Stimulated activated CD8-positive, alpha-beta memory T cell treated with anti-CD3 and anti-CD28 coated beads, Interleukin-4, amount 100 ng/mL, for 48 hours (primary cell): ENCODE measurements at places on chromosomes 12 and 14.

- DNase-seq, result no peak
Observed at GRCh38 chr12:63968673-63969072, 124.2 kb downstream of the SRGAP1 start.

DNA sequence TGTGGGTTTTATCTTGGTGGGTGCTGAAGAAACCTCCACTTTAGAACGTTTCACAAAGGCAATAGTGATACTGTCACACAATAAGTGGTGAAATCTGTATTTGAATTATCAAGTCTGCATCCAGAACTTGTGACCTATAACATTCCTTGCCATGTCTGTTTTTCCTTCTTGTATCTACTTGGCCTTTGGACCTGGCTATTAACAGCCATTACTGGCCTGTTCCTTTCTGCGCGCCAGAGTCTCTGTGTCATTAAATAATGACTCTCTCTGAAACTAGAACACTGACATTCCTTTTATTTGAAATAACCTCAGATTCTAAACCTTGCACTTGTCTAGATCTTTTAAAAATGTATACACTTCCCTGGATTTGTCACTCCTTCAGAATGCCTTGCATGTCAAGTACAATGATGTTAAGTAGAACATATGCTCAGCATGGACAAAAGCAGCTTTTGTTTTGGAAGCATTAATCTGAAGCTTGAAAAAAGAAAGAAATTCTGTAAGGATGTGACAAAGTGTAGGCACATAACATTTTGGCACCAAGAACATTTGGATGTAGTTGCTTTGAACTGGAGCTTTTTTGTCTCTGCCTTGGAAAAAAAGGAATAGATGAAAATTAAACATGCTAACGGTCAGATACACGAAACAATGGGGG, 95.5 kb upstream of the RPL10L start:
- no peak for DNase-seq

- DNase-seq, result no peak
Observed at GRCh38 chr14:69079188-69079742, 73.7 kb downstream of the DCAF5 start.

DNA sequence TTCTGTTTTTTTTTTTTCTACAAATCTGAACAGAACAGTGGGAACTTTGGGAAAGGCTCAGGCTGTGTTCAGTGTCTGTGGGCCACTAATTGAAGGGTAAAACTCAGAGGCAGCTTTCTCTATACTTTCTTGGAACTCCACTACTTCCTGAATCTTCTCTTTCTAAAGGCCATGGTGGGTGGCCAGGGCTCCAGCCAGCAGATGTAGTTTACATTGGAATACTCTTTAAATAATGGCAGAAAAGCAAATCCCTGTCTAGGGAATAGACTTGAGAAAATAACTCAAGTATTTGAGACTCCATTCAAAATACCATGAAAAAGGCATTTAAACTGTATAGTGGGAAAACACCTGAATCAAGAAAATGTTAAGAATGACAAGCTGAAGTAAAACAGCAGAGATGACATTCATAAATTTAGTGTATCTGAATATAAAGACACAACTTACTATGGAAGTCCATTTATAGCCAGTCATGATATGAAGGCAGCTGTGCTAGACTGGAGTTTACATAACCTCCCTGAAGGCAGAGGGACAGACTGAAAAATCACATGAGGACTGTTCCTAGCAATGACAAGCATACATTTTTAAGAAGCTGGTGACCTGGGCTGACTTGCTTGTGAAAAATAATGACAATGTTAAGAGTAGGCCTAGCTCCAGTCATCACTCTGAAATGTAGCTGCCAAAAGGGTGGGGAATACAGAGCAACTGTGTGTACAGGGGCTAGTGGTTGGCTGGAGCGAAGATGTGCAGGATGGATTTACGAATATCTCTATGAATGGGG, 168.6 kb downstream of the STXBP6 start:
- DNase-seq, result no peak
